ENCODE measurements at places on chromosomes 6 and 20.
A peak's percentile ranks its signal among the peaks of the same experiment; 100 is the strongest.

DNA sequence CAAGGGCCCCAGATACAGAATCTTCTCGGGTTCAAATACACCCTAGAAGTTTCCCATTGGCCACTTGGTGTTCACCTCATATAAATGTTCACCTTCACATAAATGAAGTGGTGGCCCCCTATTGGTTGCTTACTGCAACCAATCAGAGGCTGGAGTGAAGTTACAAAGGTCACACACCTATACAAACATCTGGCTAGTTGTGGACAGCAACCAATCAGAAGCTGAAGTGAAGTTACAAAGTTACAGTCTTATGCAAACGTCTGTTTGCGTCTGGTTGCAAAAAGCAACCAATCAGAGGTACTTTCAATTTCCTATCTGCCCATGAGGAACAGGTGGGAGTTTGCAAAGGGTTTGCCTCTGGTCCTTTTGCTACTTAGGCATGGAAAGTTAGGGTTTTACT lies 206.5 kb upstream of the BMP2 start:
- H3K4me3 ChIP-seq, result no peak overlapping the region
- DNase-seq, result no peak
- H3K36me3 ChIP-seq, result no peaks in the 10 kb centered on the region
- no peaks in the 10 kb centered on the region for H3K4me1 ChIP-seq
- H3K27ac ChIP-seq, result no peak overlapping the region
- H3K27me3 ChIP-seq, result no peaks in the 10 kb centered on the region

GRCh38 chr6:140316966-140317365 lies 942.5 kb upstream of the CITED2 start:
- peaks cover 4% of the 10 kb centered on the region for H3K27me3 ChIP-seq
- peak; percentile 9 for DNase-seq
- no peaks in the 10 kb centered on the region for H3K36me3 ChIP-seq

- H3K27me3 ChIP-seq, result no peaks in the 10 kb centered on the region
- H3K27ac ChIP-seq, result no peak overlapping the region
- H3K4me1 ChIP-seq, result peaks cover 5% of the 10 kb centered on the region
- no peak for DNase-seq
- H3K4me3 ChIP-seq, result no peak overlapping the region
- H3K36me3 ChIP-seq, result peaks cover 8% of the 10 kb centered on the region
Observed at GRCh38 chr6:157135691-157136090, 187.6 kb downstream of the TMEM242 start.

GRCh38 chr20:16100767-16101166 lies 472.5 kb downstream of the KIF16B start:
- H3K4me3 ChIP-seq, result no peak overlapping the region
- no peaks in the 10 kb centered on the region for H3K4me1 ChIP-seq
- H3K36me3 ChIP-seq, result no peaks in the 10 kb centered on the region
- H3K27ac ChIP-seq, result no peak overlapping the region
- no peaks in the 10 kb centered on the region for H3K27me3 ChIP-seq

GRCh38 chr6:5197084-5197483 lies 63.7 kb downstream of the LYRM4 start:
- H3K27ac ChIP-seq, result no peak overlapping the region
- no peak overlapping the region for H3K4me3 ChIP-seq
- no peak for DNase-seq
- peaks cover 10% of the 10 kb centered on the region for H3K36me3 ChIP-seq
- H3K4me1 ChIP-seq, result peaks cover 7% of the 10 kb centered on the region
